NCI-H2081 treated with DMSO at 0.1 percent for 48 hours (cell line): ENCODE measurements at places on chromosomes 6 and 20.

DNA sequence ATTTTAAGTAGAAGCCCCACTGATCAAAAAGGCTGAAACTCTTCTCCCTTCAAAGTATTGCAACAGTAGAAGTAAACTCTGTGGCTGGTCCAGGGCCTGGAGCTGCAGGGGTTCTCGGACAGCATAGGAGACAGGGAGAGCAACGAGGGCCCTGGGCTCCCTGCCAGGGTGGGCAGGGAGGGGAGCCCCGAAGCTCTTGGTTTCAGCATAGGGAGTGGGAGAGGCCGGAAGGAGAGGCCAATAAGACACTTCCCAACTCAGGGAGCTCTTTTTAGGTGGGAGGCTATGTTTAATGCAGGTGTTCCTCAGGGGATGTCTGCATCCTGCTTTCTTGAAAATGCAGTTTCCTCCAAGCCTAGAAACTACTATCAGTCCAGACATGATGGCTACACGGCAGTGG, 91.1 kb downstream of the LY86 start:
- DNase-seq: no peak

GRCh38 chr6:45854149-45854742, 161.4 kb downstream of the CLIC5 start:
- DNase-seq: no peak

DNA sequence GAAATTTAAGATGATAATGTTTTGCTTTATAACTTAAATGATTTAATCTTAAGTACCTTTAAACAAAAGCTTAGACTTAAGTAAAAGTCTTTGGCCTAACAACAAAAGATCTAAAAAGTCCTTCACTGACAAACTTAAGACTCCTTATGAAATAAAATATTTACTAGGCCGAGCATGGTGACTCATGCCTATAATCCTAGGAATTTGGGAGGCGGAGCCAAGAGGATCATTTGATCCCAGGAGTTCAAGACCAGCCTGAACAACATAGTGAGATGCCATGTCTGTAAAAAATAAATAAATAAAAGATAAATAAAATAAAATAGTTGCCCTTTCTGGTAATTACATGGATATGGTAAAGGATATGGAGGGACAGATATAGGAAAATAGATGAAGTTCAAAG, 12.4 kb downstream of the KATNA1 start:
- no peak for DNase-seq

DNA sequence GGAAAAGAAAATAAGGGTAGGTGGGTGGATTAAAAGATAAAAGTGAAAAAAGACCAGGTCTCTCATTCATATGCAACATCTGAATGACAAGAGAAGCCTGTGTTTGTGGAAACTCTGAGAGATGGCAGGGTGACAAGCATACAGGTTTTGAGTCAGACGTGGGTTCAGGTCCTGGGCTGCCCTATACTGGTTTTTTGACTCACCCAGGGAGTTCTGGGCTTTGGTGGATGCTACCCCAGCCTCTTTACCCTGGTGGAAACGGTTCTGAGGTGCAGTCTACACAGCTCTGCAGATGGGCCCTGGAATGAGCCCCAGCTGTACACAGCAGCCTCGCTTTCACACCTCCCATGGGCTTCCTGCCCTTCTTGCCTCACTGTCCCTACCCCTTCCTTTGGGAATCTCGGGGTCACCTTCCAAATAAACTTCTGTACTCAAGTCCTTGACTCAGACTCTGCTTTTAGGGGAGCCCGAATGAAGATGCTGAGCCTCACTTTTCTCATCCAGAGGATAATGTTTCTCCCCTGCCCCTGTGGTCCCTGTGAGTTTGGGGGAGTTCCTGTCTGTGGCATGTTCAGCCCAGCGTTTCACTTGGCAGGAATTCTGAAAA, 77.7 kb upstream of the CLDN20 start:
- no peak for DNase-seq

DNA sequence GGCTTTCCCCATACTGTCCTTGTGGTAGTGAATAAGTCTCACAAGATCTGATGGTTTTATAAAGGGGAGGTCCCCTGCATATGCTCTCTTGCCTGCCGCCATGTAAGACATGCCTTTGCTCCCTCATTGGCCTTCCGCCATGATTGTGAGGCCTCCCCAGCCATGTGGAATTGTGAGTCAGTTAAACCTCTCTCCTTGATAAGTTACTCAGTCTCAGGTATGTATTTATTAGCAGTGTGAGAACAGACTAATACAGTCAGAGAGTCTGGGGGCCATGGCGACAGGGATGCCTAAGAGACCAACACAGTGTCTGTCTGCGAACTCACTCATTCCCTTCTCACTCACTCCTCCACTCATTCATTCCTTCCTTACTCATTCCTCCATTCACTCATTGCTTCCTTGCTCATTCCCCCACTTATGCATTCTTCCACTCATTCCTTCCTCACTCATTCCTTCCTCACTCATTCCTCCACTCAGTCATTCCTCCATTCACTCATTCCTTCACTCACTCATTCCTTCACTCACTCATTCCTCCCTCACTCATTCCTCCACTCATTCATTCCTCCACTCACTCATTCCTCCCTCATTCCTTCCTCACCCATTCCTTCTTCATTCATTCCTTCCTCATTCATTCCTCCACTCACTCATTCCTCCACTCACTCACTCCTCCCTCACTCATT, 137.5 kb upstream of the AGPAT4 start:
- DNase-seq: no peak

GRCh38 chr6:84977363-84977705, 212.9 kb upstream of the TBX18 start:
- DNase-seq: no peak

DNA sequence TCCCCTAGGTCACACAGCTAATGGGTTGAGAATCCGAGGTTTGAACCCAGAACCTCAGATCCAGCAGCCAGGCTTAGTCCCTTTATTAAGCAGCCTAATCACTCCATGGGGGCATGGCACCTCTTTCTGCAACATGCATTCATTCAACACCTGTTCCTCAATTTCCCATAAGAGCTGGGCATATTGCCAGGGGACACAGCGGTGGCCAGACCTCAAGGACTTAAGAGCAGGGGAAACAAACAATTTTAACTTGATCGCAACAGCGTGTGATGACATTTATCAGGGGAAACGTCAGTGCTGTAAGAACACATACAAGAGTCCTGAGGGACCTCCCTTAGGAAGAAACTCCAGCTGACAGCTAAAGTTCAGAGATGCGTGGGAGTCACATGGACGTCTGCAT, 267.4 kb upstream of the CDH4 start:
- no peak for DNase-seq

GRCh38 chr20:56178219-56178618, 70.3 kb upstream of the MC3R start:
- no peak for DNase-seq

DNA sequence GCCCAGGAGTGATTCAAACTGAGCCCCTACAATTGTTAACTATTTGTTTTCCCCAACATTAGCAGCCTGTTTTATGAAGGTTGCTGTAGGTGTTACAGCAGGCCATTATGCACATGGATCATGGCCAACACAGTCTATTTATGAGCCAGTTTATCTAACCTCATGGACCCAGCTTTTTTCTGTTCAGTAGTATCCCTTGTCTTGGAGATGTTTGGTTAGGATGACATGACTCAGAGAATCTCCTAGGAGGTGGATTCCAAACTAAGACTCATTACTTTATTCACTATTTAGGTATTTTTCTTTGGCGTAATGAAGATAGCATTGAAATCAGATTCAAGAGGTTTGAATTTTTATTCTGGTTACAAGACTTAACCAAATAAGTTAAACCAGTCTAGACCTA, 62.8 kb upstream of the TFB1M start:
- DNase-seq: no peak

DNA sequence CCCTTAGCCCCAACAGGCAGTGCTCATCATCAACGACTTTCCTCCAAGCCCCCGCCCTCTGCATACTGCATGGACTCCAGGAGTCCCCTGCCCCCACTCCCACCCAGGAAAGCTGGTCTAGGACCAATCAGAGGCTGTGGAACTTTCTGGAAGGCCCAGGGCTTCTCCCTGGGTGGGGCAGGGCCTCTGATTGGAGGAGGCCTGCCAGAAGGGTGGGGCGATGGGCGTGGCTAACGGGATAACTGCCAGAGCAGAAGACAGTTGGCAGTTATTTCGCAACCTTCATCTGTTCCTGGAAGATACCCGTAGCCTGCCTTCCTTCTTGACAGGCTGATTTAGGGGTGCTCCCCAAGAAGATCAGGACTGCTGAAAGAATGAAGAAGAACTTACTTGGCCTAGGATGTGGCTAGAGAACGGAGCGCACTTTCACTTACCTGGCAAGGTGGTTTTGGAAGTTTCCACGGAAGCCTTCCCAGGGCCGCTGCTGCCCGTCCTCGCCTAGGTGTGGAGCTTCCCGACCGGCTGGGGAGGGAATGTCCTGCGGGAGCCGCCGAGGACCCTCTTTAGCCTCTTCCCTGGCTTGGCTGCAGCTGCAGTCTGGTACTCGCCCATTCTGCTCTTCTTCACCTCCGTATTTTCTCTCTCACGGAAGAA, 209.0 kb downstream of the LRFN2 start:
- DNase-seq: no peak

GRCh38 chr6:56864171-56864616, 90.7 kb upstream of the BEND6 start:
- no peak for DNase-seq

GRCh38 chr20:53215166-53215565, 243.0 kb downstream of the TSHZ2 start:
- DNase-seq: no peak

DNA sequence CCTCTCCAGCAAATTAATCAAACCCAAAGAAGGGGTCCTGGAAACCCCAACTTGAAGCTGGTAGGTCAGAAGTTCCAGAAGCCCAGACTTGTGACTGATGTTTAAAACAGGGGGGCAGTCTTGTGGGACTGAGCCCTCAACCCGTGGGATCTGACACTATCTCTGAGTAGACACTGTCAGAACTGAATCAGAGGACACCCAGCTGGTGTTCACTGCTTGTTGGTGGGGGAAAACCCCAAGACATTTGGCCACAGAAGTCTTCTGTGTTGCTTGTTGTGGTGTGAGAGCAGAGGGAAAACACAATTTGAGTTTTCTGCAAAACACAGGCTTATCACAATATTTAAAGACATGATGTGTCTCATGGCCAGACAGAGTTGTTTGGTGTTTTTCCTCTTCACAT, 29.9 kb downstream of the KIF13A start:
- no peak for DNase-seq

- DNase-seq: no peak
These were observed 57.2 kb downstream of the ERMARD start for GRCh38 chr6:169808608-169808967.

- DNase-seq: no peak
These were observed 141.3 kb downstream of the ADGRB3 start for GRCh38 chr6:68776354-68776753.

GRCh38 chr6:11018225-11018624, 25.9 kb downstream of the ELOVL2 start:
- no peak for DNase-seq

GRCh38 chr20:40868551-40869217, 159.9 kb upstream of the TOP1 start:
- DNase-seq: no peak

GRCh38 chr6:3961581-3962215, 112.5 kb downstream of the FAM50B start:
- no peak for DNase-seq

DNA sequence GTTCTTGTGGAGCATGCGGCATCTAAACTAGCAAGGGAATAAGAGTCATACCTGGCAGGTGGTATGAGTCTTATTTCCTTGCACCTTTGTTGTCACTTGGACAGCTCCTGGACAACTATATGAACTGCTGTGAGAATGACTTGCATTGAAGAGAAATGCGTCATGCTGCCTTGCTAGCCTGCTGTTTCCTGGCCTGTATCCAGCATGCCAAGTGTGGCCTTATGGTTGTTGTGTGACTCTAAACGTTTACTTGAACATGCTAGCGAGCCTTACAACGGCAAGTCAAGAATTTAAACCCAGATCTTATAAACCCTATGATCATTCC, 90.4 kb downstream of the CEP162 start:
- no peak for DNase-seq

DNA sequence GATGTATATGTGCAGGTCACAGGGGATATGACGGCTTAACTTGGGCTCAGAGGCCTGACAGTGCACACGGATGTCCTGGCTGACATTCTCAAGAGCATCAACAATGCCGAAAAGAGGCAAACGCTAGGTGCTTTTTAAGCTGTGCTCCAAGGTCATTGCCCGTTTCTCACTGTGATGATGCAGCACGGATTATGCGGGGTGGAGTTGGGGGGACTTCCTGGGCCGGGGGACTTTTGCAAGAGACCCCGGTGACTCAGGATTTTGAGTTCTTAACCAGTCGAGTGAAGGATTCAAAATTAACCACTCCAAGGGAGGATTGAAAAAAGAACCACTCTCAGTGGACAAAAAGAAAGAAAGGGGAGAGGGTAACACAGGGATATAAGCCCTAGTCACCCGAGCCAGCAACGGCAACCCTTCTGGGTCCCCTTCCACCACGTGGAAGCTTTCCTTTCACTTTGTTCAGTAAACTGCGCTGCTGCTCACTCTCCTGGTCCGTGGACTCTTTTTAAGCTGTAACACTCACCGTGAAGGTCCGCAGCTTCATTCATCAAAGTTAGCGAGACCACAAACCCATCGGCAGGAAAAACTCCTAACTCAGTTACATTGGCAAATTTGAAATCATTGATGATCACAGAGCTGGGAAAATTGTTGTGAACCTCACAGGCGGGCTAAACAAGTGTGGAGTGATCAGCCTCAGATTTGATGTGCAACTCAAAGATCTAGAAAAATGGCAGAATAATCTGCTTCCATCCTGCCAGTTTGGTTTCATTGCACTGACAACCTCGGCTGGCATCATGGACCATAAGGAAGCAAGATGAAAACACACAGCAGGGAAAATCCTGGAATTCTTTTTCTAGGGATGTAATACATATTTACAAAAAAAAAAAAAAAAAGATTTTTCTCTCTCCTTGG, 199.3 kb downstream of the ARID1B start:
- no peak for DNase-seq

GRCh38 chr20:32478576-32478975, 106.6 kb downstream of the NOL4L start:
- DNase-seq: no peak

DNA sequence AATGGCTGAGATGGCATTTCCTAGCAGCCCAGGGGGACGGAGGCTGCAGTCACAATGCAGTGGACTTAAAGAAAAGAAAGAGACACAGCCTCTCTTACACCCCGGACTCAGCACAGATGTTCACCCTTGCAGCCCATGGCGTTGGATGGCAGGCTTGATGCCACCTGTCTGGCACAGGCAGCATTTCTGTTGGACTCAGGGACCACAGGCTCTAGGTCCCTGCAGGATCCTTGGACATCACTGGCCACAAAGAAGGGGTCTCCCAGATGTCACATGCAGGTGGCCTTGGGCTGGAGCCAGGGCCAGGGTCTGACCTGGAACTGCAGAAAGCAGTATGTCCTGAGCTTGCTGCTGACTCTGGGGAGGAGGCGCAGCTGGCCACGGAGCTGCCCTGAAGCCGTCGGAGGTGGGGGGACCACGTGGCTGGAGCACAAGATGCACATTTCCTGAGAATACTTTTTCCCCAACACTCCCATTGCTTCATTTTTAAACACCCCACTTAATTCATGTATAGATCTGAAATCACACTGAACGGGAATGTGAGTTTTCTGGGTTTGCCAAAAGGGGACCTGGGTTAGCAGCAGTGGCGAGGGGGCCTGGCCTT, 102.3 kb upstream of the SULF2 start:
- DNase-seq: no peak

GRCh38 chr6:156778454-156779205, 1.5 kb downstream of the ARID1B start:
- no peak for DNase-seq
